ENCODE measurements at places on chromosomes 12 and 14. TPM values are rescaled to one million over a fixed set of nuclear protein-coding genes. Genes with fewer than 3 reads are reported as not detected.

DNA sequence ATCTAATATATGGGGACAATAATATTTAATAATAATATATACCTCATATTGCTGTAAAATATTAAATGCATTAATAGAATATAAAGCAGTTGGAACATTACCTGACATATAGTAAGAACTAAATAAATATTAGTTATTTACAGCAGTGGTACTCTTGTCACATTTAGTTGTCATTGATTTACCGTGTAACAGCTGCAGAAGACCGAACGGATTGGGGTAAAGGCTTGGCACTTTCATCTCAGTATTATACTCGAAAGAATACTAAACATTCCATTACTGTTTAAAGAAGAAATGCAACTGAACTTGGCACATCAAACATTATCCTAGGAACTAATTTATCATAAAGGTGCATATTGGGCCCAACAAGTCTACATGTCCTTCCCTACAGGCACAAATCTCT is 61.1 kb downstream of the ITPR2 start:
- DNase-seq, result no peak

DNA sequence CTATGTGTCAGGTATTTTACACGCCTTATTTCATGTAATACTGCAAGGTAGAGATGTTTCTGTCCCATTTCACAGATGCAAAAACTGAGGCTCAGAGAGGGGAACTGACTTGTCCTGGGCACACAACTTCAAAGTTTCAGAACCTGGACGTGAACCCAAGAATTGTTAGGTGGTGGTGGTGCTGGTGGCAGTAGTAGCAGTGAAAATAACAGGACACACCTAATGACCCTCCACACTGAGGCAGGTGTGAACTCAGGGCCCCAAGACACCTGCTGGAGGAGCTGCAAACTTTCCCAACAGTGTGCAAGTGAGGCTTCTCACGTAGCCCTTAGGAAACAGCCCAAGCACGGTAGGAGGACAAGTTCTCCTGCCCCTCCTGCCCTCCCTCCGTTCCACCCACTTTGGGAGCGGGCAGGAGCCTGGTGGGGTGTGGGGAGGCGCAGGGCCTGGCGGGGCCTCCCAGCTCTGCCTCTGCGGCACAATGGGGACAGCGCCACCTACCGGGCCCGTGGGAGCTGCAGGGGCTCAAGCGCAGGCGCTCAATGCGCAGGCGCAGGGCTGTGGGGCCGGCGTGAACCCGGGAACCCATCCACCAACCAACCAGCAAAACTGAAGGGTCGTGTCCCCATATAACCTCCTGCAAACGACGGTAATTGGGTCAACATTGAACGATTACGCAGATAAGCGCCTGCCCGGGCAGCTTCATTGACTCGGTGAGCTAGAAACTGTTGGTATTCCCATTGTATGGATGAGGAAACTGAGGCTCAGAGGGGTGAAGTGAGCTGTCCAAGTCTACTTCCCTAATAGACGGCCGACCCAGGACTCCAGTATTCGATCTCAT is 12.0 kb upstream of the TRPV4 start:
- DNase-seq, result no peak

A2ML1 gene
- polyA plus RNA-seq, result 0.38 TPM

DNA sequence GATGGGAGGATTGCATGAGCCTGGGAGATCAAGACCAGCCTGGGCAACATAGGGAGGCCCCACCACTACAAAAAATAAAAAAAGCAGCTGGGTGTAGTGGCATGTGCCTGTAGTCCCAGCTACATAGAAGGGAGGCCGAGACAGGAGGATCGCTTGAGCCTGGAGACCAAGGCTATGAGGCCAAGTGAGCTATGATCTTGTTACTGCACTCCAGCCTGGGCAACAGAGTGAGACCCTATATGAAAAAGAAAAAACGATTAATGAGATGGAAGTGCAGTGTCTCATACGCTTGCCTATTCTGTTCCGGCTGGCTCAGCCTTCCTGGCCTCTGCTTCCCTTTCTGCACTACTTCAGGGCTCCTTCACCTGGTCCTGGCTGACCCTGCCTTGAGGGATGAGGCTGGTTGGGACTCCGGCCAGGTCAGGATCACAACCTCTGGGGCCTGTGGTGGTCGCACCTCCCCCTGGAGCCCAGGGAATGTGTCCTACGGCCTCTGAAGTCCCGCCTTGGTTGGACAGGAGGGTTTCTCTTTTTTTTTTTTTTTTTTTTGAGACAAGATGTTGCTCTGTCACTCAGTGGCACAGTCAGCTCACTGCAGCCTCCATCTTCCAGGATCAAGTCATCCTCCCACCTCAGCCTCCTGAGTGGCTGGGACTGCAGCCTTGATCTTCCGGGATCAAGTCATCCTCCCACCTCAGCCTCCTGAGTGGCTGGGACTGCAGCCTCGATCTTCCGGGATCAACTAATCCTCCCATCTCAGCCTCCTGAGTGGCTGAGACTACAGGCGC is 10.7 kb downstream of the TEDC1 start:
- DNase-seq, result no peak

- DNase-seq, result peak; percentile 34
Observed at GRCh38 chr14:51846631-51847488, 13.6 kb upstream of the GNG2 start.

TMEM116 gene
- 29.4 TPM for polyA plus RNA-seq

Measured in left renal cortex interstitium (tissue), 4 donors.